ENCODE measurements at places on chromosomes 13 and 19. TPM values are rescaled to one million over a fixed set of nuclear protein-coding genes. Genes with fewer than 3 reads are reported as not detected.

GRCh38 chr13:33263484-33263883, 22.1 kb downstream of the STARD13 start:
- no peak overlapping the region for H3K4me3 ChIP-seq
- H3K27ac ChIP-seq, result peak overlapping the region; percentile 84
- no peak for DNase-seq
- no peaks in the 10 kb centered on the region for H3K36me3 ChIP-seq
- H3K4me1 ChIP-seq, result no peaks in the 10 kb centered on the region
- no peaks in the 10 kb centered on the region for H3K27me3 ChIP-seq

DNA sequence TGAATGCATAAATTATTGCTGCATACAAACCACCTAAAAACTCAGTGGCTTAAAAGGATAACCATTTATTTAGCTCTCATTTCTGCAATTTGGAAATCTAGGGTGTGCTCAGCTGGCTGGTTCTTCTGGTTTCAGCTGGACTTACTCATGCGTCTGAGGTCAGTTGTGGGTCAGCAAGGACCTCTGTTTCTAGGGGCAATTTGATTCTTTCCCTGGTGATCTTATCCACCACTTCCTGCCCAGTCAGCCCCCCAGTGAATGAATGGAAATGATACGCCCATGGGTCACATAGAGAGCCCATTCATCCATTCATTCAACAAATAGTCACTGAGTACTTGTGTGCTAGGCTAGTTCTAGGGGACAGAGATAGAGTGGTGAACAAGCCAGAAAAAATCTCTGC, 9.9 kb downstream of the FXYD5 start:
- DNase-seq, result no peak
- H3K36me3 ChIP-seq, result peaks cover 53% of the 10 kb centered on the region
- H3K4me3 ChIP-seq, result no peak overlapping the region
- no peak overlapping the region for H3K27ac ChIP-seq
- H3K27me3 ChIP-seq, result no peaks in the 10 kb centered on the region

DNA sequence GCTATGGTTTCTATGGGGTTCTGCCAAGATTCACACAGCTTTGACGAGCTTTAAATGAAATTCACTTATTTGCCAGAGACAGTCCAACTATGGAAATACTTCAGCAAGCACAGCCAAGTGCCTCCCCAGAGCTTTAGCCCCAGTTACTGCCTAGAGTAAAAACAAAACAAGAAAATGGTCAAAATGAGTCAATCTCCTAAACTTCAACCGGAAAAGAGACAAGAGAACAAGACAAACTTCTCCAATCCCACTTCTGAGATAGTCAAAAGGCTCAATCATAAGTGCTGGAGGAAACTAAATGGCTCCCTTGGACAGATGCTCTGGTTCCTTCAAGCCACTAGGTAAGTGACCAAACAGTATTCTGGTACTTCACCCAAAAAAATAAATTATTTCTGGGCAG, 65.8 kb downstream of the KATNAL1 start:
- H3K27me3 ChIP-seq, result no peaks in the 10 kb centered on the region
- DNase-seq, result no peak
- no peak overlapping the region for H3K27ac ChIP-seq
- H3K4me1 ChIP-seq, result no peaks in the 10 kb centered on the region
- no peak overlapping the region for H3K4me3 ChIP-seq

DNA sequence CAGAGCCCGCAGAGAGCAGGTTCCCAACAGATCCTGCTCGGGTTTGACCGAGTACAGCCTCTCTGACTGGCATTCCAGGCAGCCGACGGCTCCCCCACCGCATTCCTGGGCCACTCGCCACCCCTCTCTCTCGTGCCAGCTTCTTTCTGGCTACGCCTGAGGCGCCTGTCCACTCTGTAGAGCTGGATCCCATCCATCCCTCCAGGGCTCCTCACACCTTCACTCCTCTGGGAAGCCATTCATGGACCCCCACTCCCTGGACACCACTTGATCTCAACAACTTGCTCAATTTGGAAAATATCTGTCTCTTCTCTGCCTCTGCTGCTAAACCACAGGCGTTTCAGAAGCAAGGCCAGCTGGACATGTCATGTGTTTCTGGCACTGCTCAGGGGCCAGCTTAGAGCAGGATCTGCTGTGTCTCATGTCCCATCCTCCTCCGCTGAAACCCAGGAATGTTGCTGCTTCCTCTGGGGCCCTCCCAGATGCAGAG, 30.6 kb upstream of the ATP1A3 start:
- DNase-seq, result no peak
- H3K27me3 ChIP-seq, result no peaks in the 10 kb centered on the region
- H3K27ac ChIP-seq, result peak overlapping the region; percentile 82

GRCh38 chr19:33300009-33300893, 2.1 kb downstream of the CEBPA start:
- H3K4me1 ChIP-seq, result peaks cover 33% of the 10 kb centered on the region
- no peak for DNase-seq
- no peaks in the 10 kb centered on the region for H3K36me3 ChIP-seq
- H3K27ac ChIP-seq, result no peak overlapping the region
- no peaks in the 10 kb centered on the region for H3K27me3 ChIP-seq

GRCh38 chr13:36914648-36915047, 5.4 kb downstream of the SMAD9 start:
- no peak for DNase-seq
- no peaks in the 10 kb centered on the region for H3K4me1 ChIP-seq
- H3K4me3 ChIP-seq, result no peak overlapping the region
- no peaks in the 10 kb centered on the region for H3K27me3 ChIP-seq
- H3K27ac ChIP-seq, result no peak overlapping the region

- no peaks in the 10 kb centered on the region for H3K27me3 ChIP-seq
- no peak overlapping the region for H3K4me3 ChIP-seq
- no peak for DNase-seq
- no peak overlapping the region for H3K27ac ChIP-seq
- no peaks in the 10 kb centered on the region for H3K36me3 ChIP-seq
These were observed 6.0 kb upstream of the GJB2 start for GRCh38 chr13:20198781-20199180.

DNA sequence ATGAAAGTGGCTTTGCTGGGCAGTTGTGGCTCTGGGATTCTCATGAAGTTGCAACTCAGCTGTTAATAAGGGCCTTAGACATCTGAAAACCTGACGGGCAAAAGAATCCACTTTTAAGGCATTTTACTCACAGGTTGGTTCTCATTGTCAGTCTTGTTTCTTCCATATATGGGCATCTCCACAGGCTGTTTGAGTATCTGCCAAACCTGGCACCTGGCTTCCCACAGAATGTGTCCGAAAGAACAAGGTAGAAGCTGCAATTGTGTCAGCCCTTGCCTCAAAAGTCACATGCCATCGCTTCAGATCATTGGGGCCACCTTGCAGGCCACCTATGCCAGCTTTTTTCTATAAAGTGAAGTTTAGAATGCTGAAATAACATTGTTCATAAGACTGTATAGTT, 102.4 kb downstream of the KCTD12 start:
- no peak overlapping the region for H3K27ac ChIP-seq
- no peaks in the 10 kb centered on the region for H3K4me1 ChIP-seq
- H3K4me3 ChIP-seq, result no peak overlapping the region
- H3K36me3 ChIP-seq, result no peaks in the 10 kb centered on the region
- no peaks in the 10 kb centered on the region for H3K27me3 ChIP-seq
- DNase-seq, result no peak

Gene CEACAM1
- total RNA-seq, result 0.94 TPM

GRCh38 chr13:25345576-25345975, 26.2 kb upstream of the ATP8A2 start:
- no peak overlapping the region for H3K27ac ChIP-seq
- H3K36me3 ChIP-seq, result no peaks in the 10 kb centered on the region
- H3K4me3 ChIP-seq, result no peak overlapping the region
- no peak for DNase-seq
- H3K4me1 ChIP-seq, result no peaks in the 10 kb centered on the region
